ENCODE measurements at places on chromosomes 2 and 18.

DNA sequence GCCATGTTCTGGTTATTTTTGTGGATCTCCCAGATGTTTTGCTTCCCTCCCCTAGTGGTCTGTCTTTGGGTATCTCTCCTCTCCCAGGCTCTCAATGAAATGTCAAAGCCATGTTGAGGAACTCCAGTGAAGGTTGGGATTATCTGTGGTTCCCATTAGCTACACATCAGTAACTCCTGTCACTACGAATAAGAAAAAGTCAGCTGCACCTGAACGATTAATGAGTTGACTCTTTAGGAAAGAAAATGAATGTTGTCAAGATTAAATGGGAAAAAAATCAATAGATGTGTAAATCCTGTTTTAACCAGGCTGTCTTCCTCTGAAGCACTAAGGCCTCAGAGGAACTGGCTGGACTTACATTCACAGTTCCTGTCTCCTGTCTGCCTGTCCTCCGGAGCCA is 94.0 kb upstream of the DAPL1 start:
- DNase-seq: no peak

DNA sequence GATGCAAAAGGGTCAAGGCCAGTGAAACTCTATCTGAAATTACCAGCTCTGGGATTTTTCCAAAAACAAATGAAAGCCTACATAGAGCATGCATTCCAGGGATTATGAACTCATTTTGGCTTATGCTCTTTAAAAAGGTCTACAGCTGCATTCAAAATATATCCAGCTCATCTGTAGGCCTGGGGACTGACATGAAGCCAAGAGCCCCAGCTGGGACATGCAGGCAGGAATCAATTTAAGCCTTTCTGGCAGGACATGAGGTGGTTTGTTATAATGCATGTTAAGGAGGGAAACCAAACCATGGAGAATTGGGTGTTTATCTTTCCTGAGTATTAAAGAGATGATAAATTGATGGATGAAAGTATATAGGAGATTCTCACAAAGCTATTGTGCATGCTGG is 164.5 kb downstream of the RBM43 start:
- no peak for DNase-seq

- DNase-seq: no peak
Observed at GRCh38 chr2:64036034-64036705, 16.9 kb upstream of the VPS54 start.

- no peak for DNase-seq
Observed at GRCh38 chr2:227115761-227116160, 48.2 kb downstream of the COL4A4 start.

DNA sequence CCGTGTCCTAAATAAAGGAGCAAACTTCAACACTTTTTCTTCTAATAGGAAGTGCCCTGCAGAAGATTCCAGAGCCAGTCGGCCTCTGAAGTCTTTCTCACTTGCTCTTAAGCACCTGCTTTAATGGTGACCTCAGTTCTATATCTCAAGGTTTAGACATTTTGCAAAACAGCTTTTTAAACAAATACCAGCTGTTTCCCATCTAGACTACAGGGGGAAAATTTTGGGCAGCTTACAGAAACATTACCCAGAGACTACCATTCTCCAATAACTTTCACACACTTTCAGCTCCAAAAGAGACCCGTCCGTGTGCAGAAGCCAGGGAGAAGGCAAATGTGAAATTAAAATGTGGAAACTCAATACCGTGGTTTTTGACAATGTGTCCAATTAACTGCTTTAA is 285.3 kb upstream of the CCDC68 start:
- no peak for DNase-seq

- no peak for DNase-seq
Observed at GRCh38 chr2:25497229-25497917, 155.6 kb upstream of the DNMT3A start.

- DNase-seq: no peak
Observed at GRCh38 chr18:37471637-37472036, 94.0 kb downstream of the CELF4 start.

- no peak for DNase-seq
Observed at GRCh38 chr2:29259221-29259620, 144.0 kb downstream of the CLIP4 start.

- no peak for DNase-seq
Observed at GRCh38 chr18:79680100-79680879, 687 bp downstream of the CTDP1 start.

GRCh38 chr2:60605866-60606265 is 52.4 kb upstream of the BCL11A start:
- DNase-seq: no peak

GRCh38 chr18:54260396-54261072 is 8.8 kb upstream of the POLI start:
- no peak for DNase-seq

DNA sequence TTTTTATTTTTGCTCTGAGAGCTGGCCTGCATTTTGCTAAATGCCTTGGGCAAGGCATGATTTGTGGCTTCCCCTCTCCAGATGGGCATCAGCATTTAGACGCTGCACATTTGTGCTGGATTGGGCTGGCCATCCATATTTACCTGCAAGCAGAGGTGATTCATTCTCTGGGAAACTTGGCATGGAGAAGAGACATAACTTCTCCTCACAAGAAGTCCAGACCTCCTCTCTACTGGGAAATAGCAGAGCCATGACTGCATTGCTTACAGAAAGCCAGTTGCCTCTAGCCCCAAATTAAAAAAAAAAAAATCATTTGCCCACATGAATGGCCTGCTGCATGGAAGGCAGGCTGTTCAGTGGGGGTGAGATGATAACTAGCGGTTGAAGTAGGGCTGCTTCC is 120.1 kb downstream of the ACTR3 start:
- DNase-seq: no peak

DNA sequence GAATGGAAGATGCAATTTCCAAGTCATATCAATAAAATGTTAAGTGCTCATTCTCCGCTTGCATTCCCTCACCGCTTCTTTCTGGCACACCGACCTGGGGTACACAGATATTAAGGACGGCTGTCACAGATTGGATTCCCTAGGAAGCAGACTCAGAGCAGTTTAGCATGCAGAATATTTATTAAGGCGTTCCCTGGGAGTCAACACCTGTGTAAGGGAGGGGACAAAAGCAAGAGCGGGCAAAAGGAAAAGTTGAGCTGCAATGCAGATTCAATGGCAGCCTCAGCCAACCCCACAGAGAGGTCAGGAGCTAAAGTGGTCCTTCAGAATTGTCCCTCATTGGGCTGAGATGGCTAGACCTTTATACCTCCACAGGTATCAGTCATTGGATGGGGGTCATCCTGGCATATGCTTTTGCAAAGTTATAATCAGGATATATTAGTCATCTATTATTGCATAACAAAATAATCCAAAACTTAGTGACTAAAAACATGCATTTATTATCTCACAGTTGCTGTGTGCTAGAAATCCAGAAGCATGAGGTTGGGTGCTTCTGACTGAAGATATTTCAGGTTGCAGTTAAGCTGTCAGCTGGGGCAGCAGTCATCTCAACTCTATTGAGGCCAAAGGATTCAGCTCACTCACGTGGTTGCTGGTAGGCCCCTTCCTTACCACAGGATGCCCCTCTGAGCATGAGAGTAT is 27.0 kb upstream of the INO80D start:
- no peak for DNase-seq

DNA sequence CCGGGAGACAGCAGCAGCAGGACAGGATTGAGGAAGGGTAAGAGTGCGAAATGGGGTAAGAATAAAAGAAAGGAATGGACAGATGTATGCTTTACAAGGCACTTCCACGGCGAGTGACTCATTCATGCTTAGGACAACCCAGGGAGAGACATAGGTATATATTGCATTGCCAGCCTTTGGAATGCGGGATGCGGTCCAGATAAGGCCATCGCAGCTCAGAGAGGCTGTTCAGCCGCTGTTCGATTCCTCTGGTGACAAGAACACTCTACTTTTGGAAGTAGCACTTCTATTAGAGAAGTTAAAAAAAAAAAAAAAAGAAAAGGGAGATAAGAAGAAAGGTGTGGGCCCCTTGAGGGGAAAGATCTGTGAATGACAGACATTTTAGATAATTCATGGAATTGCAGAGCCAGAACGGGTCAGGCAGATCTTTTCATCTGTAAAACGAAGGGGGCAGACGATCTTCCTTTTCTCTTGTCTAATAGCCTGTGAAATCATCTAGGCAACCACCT is 819 bp upstream of the NCOA1 start:
- DNase-seq: no peak

DNA sequence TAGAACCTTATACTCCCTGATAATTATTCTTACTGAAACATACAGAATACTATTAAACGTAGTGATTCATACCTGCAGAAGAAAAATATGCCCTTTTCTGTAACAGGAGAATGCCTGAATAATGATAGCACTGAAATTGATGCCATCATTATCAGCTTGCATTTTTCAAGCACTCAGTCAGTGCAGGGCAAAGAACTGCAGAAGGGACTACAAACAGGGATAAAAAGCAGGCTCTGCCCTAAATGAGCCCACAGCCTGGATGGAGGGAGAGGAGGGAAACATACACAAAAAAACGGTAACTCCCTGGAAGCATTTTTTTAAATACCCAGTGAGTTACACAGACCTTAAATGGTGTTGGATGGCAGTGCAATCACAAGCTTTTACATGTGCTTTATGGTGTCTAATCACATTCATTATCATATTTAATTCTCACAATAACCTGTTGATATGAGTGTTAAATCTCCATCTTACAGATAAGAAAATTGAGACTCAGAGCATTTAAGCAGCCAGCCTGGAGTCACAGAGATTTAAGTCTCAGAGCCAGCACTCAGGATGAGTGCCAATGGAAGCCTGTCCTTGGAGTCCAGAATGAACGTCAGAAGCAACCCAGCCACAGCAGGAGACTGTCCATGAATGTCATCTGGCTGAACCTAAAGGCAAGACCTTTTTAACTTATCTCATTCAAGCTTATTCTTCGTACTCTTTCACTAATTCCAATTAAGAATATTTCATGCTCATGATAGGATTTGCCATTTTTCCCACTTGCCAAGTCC is 139.3 kb upstream of the CTNNA2 start:
- no peak for DNase-seq

- DNase-seq: no peak
Observed at GRCh38 chr2:172571245-172571644, 15.4 kb downstream of the PDK1 start.

DNA sequence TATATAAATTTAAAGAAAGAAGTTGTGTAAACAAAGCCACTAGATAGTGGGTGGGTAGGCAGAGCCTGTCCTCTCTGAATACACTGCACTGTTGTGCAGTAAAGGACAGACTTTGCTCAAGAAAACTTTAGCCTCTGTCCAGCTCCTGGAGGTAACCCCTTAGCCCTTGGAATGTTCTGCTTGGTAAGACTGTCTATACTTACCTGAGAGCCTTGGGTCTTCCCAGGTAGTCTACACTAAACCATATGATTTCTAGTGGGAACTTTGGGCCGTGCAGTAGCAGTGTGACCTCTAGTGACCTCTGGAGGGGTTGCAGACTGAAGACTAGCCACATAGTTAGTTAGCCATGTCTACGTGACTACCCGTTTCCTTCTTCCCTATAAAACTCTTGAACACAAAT is 678.3 kb upstream of the NRXN1 start:
- DNase-seq: no peak

DNA sequence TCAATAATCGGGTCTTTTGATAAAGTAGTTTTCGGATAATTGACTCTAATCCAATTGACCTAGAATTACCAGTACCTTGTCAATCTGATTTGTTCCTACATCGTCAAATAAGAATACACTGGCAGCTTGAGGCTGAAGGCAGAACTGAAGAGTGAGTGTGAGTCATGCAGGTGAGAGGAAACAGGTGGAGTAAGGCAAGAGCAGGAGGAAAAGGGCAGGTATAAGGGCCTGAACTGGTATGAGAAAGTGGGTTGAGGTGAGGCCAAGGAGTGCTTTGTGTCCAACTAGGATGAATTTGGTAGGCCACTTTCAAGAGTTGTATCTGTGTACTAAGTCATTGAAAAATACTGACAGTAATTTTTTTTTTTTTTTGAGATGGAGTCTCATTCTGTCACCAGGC is 186.0 kb downstream of the ZNF385B start:
- DNase-seq: no peak

- no peak for DNase-seq
Observed at GRCh38 chr18:26386441-26386840, 160.2 kb downstream of the TAF4B start.

DNA sequence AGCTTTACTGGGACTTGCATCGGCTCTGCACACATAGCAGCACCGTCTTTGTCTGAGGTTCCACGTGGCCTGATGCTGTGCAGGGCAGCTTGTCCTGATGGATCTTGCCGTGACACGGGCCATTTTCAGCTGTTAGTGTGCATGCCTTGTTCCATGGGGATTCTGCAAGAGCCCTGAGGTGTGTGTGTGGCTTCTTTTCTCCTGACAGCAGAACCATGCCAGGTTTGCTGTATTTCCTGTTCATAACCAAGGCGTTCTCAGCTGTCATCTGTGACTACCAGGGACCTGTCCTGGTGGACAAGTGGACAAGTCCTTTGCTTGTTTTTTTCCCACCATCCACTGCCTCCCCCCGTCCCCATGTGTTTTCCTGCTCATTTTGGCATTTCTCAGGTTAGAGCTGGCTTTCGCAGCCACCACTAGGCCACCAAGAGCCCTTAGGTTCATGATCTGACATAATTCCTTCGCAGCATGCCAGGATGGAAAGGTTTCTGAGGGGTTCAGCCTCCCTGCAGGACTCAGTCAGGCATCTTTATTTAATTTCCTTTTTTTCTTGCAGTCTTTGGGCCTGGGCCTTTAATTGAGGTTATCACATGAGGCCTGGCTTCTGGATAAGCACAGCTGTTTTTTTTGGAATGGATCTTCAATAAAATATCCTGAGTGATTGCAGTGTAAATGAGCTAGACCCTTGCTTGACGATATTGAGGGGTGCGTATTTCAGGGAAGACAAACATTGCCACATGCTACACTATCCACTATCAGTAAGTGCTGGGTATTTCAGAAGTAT is 139.4 kb downstream of the NCK2 start:
- DNase-seq: no peak

- DNase-seq: no peak
Observed at GRCh38 chr2:137924019-137924418, 40.3 kb upstream of the HNMT start.

DNA sequence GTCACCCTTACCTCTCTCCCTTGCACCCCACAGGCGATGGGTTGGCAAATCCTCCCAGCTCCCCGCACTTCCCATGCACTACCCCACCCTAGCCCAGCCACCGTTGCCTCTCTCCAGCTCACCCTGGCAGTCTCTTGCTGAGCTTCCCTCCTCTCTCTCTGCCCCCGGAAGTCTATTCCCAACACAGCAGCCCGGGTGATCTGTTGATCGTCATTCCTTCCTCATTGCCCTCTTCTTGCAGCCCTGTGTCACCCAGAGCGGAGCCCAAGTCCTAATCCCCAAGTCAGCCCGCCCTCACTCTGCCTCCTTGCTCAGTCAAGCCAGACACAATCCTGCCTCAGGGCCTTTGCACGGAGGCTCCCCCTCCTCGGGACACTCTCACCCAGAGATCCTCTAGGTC is 55.2 kb downstream of the CIB4 start:
- DNase-seq: no peak

Measured in stimulated activated CD8-positive, alpha-beta memory T cell treated with anti-CD3 and anti-CD28 coated beads, Interleukin-15, amount 100 ng/mL, for 24 hours (primary cell).